ENCODE measurements at places on chromosomes 11 and 22.

DNA sequence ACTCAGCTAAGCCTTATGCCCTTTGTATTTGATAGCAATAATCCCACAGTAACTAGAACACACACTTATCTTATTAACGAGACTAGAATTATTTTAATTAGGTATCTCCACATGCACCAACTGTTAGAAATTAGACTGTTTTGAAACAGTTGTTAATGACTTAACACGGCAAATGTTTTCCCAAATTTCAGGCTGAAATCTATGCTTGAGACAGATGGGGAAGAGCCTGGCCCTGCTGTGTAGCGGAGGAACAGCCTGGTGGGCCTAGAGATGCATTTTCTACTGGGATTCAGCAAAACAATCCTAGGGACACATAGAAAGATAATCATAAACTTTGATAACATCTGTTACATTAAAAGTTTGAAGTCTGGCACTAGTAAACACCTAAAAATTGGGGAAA, 273.4 kb downstream of the TTC28 start:
- no peak for DNase-seq

DNA sequence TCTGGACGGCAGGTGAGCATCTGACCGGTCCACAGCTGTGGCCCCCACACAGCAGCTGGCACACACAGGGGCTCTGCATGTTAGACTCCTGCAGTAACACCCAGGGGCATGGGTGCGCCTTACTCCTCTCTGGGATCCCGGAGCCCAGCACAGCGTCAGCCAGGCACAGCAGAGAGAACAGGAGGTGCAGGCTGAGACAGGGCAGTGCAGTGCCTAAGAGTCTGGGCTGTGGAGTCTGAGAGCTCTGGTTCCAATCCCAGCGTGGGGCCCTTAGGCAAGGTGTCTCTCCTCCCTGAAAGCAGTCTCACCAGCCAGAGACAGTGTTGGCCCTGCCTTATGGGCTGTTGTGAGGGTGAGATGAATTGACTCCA, 2.3 kb downstream of the NUDT8 start:
- DNase-seq = no peak

DNA sequence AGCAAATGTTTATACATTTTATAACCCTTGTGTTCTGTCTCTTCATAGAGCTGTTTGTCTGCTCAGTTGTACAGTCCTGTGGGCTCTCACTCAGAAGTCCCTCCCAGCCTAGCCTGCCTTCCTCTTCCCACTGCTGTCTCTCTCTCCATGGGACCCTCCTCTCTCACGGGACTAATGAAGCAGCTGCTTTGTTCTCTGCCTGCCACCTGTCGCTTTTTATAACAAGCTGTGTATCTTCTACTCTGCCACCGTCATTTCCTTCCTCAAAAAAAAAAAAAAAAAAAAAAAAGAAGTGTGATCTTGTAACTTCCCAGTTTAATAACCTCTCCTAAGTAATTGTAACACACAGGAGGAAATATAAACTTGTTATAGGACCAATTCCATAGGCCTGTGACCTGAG, 92.2 kb upstream of the ALKBH3 start:
- DNase-seq = no peak

DNA sequence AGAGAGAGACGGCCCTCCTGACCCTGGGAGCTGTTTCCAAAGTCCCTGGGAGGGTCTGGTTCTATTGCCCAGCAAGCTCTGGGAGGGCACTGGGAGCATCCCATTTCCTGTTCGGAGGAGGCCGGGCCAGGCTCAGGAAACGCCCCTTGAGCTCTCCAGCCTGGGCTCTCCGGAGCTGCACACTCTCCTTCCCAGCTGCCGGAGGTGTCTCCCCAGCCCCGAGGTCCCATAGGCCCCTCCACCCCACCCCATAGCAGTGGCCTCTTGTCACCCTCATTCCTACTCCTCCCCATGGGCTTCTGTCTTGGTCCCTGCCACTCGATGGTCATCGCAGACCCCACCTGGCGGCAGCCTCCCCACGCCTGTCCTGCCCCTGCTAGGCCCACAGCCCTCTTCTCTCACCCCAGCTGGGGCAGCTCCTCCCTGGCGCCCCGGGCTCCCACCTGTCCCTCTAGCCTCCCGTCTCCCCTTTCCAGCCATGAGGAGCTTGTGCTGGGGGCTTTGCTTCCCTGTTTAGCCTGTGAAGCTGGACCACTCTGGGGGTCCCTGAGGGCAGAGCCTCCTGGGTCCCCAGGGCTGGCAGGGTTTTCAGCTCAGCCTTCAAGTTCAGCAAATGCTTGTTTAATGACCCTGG, 2.8 kb downstream of the TSPAN32 start:
- DNase-seq = no peak

DNA sequence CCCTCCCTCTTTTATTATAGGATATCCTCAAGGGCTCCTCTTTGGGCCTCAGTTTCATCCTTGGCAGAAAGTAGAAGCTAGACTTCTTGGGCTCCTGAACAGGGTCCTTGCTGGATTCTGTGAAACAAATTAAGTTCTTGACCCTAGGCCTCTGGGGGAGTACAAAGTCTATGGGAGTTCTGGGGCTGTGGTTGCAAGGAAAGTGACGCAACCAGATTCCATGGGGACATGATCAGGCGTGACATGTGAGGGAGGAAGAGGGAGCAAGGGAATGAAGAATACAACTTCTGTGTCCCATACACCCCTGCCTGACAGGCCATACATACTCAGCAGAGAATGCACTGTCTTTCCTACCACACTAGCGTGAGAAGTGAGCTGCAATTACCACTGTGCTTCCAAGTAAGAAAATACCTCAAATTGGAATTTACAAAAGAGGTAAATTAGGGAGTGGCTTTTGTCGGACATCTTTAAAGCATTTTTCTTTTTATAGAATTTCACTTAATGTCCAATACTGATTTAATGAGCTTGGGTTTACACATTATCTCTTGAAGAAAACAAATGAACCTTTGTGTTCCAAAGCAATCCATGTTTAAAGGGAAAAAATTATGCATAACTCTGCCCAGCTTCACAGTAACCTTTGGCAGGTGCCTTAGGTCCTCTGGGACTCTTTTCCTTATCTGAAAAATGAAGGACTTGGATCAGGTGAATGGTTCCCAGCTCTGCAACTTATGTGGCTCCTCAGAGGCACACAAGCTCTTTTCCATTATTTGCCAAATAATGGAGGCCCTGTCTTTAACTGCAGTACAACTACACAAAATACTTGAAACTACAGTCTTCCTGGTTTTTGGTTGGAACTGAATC, 38.9 kb downstream of the LIMK2 start:
- no peak for DNase-seq

- DNase-seq = no peak
Observed at GRCh38 chr11:13276454-13276831, 1.1 kb upstream of the BMAL1 start.

DNA sequence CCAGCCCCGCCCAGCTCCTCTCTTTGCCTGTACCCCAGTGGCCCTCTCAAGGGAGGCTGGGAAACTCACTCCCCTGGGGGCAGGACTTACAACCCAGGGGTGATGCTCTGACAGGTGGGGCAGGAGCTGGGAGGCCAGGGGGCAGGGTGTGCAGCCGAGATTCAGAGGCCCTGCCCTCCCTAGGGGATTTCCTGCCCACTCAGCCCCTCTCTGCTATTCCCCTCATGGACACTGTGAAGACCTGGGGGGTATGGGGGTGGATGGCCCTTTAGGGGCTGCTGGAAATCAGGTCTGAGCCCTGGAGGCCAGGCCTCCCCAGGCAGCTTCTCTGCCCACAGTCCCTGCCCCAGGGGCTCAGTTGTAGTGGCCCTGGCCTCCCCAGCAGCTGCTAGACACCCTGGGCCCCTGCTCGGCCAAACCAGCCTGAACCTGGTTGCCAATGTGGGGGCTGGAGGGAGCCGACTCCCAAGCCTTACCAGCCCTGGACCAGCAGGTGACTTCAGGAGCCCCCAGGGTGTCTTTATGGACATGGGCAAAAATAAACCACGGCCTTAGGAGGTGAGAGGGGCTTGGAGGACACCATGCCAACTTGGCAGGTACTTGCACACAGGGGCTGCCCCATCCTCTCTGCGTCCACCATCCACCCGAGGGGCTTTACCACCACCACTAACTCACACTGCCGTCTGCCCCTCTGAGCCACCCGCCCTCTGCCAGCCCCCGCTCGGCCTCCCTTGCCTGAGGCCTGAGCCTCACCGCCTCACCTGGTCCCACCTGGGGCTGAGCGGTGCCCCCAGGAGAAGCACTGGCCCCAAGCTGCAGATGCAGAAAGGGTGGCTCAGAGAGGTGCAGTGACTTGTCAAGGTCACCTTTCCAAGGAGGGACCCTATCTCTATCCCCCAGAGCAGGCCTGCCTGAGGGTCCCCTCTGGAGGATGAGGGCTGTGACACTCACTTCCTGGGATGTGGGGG, 2.8 kb upstream of the PHLDA2 start:
- no peak for DNase-seq

DNA sequence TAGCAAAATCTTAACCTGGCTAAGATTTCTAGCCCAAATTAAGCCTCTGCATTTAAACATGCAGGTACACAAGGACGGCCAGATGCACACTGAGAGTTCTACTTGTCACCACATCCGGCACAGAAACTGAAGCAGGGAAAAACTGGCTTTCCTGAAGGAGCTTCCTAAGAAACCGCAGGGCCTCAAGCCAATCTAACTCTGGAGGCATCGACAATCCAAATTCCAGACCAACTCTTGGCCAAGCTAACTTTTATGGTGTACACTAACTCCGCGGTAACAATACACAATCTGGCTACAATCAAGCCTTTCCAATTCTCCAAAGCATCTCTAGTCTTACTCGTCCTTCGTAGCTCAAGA, 1.2 kb downstream of the MSANTD2 start:
- DNase-seq = no peak

DNA sequence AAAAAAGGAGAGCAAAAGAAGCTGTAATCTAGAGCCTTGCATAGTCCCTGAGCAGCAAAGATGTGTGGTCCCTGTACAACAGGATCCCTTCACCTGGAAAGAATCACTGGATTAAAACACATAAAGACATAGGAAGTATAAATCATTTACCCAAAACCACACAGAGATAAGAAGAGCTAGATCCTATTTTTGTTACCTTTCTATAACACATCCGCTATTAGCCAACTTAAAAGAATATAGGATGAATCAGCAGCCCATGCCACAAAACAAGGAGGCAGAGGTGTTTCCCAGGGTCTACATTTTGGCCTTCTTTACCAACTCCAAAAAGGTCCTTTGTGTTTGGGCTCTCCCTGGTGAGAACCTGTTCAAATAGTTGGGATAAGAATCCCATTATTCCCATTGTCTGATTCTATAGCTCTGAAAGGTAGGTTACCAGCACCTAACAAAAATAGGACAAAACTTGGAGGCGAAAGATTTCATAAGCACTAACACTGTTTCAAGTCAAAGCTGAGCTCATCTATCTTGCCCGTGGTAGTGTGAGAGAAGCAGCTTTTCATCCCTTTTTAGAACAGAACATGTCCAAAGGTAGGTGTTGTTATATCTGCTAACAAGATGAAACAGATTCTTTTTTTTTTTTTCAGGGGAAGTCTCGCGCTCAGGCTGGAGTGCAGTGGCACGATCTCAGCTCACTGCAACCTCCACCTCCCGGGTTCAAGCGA, 26.8 kb downstream of the PAK1 start:
- DNase-seq = no peak

- no peak for DNase-seq
Observed at GRCh38 chr11:44633641-44634040, 68.2 kb downstream of the CD82 start.

GRCh38 chr11:111632516-111633220, 30.4 kb downstream of the SIK2 start:
- no peak for DNase-seq

DNA sequence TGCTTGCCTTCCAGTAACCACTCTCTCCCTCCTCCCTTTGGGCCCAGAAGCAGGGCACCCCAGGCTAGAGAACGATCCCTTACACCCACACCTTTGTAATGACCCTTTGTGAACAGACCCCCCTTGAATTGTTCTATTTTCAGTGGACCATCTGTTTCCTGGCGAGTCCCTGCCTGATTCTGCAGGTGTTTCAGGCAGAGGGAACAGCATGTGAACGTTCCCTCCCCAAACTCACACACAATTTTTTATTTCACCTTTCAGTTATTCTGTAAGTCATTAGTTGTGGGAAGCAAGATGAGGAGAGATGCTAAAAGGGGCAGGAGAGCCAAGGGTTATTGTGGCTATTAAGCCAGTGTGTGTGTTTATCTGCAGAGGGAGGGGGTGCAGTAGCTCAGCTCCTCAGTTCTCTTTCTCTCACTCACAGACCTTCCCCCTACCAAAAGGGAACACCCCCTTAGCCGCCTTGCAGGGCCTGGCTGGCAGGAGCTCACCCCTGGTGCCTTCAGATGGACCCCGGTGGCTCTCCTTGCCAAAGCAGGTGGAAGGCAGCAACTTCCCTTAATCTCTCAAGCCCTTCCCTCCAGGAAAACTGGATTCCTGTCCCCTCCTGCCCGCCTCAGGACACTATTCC, 64.8 kb upstream of the SPON1 start:
- DNase-seq = no peak

GRCh38 chr11:13271060-13271693, 6.4 kb upstream of the BMAL1 start:
- no peak for DNase-seq

GRCh38 chr11:92550411-92550810, 325.8 kb downstream of the FAT3 start:
- DNase-seq = no peak

GRCh38 chr22:42178910-42179519, 48.4 kb upstream of the CYP2D6 start:
- no peak for DNase-seq

GRCh38 chr22:31239771-31240370, 27.8 kb downstream of the LIMK2 start:
- DNase-seq = no peak

- no peak for DNase-seq
Observed at GRCh38 chr11:47183969-47184368, 2.3 kb downstream of the PACSIN3 start.

DNA sequence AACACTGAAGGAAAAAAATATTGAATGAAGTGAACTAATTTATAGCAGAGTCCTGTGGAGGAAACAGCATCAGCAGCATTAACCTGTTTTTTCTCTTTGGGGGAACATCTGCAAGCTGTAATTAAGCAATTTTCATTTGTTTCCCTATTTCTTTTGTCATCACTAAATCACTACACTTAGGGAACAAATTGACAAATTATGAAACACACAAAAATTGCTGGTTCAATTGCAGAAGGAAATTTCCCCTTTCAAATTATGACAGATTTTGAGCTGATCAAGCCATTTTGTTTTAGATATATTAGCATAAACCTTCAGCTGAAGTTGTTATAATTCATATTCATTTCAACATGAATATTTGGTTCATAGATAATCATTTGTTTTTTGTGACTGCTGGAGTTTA, 22.2 kb upstream of the RAG2 start:
- DNase-seq = no peak

- no peak for DNase-seq
Observed at GRCh38 chr22:48393885-48394284, 1433.8 kb downstream of the BRD1 start.
